ENCODE measurements at places on chromosomes 5 and 9.

GRCh38 chr5:118888556-118888955, 99.8 kb downstream of the DTWD2 start:
- no peak for DNase-seq

DNA sequence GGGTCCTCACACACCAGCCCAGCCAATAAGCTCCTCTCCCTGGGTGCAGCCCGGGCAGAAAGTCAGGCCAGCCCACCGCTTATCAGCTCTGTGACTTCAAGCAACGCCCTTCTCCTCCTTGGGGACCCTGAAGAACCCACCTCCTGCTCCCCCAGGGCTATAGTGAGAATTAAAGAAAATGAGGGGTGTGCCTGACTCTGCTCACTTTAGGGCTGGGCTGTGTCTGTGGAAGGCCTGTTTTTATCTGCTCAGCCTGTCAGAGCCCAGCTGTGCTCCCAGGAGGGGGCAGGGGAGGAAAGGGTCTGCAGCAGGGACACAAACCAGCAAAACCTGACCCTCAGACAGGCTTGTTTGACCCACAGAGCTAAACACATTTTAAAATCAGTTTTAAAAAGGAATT, 3.9 kb downstream of the GPRIN1 start:
- no peak for DNase-seq

GRCh38 chr9:136578915-136579649, 33.2 kb upstream of the NOTCH1 start:
- no peak for DNase-seq

DNA sequence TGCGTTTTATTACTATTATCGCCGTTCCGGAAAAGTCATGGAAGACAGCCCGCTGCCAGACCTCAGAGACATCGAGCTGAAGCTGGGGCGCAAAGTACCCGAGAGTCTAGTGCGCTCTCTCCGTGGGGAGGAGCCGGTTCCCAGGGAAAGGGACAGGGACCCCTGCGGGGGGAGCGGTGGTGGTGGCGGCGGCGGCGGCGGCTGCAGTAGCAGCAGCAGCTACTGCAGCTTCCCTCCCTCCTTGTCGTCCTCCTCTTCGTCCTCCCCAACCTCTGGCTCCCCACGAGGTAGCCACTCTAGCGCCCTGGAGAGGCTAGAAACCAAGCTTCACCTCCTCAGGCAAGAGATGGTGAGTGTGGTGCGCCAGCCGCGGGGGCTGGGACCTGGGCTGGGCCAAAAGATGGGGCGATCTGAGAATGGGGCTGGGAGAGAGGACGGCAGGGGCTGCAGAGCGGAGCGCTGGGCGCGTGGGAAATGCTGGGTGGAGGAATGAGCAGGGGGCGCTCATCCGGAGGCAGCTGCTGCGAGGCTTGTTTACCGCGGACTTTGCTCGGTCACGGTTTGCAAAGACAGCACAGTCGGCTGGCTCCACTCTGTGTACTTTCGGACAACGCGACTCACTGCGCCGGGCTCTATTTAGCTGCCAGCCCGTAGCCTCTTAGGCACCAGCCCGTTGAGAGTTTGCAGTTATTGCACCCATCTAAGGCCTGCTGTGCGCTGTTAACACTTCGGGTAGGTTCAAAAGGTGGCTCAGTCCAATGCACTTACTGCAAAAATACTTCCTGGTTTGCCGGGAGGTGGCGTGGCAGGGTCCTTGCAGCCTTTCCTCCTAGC, 1.1 kb downstream of the LURAP1L start:
- DNase-seq = no peak

DNA sequence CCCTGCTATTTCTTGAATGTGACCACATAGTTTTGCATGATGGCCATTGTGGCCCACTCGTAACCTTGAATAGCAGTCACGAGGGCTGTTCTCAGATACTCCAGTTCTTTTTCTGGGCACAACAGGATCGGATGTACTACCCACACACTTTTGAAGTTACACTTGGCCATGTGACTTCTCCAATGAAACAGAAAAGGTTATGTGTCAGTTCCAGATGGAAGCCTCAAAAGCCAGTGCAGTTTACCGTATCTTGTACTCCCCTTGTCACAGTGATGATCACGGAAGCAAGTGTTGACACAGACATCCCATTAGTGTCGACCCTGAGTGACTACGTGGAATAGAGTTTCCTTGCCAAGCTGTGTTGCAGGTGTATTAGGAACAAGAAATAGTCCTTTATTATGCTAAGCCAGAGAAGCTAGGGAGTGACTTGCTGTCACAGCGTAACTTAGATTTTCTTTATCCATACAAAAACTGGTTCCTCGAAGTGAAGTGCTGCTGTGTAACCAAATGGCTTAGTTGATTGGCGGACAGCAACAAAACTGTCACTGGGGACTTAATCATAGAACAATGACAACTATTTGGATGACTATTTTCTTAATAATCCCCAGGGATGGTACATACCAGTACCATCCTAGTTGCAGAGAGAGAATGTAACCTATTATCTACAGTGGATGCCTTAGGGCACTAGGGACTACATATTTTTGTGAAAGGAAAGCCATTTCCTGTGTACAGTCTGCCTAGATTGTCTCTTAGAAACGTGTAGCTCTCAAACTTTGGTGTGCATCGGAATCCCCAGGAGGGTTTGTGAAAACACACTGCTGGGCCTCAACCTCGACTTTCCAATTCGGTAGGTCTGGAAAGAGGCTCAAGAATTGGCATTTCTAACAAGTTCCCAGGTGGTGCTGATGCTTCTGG, 90.1 kb upstream of the DMRT1 start:
- no peak for DNase-seq

GRCh38 chr9:2016408-2017330, 1.5 kb downstream of the SMARCA2 start:
- DNase-seq = peak; percentile 51

GRCh38 chr9:133647148-133647547, 11.0 kb downstream of the DBH start:
- no peak for DNase-seq

GRCh38 chr9:118459913-118460312, 755.7 kb downstream of the TLR4 start:
- no peak for DNase-seq

All from activated CD8-positive, alpha-beta memory T cell treated with anti-CD3 and anti-CD28 coated beads, Interleukin-2, amount 50 U/mL, for 4 hours (primary cell).